ENCODE measurements at places on chromosomes 1 and 21.
A peak's percentile ranks its signal among the peaks of the same experiment; 100 is the strongest.

DNA sequence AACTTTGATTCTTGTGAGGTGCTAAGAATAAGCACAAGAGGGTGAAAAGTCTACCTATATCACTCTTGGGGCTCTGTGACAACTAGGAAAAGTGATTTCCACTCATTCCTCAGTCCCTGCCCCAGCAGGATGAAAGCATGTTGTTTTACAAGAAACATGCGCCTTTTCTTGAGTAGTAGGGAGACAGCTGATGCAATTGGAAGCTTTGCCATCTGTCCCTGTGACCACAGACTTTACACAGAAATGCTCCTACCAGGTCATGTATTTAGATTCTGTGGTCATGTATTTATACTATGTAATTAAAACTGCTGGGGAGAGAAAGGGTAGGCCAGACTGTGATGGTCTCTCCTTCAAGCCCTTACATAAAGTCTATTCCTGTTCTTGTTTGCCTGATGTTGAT, 445.5 kb downstream of the PTPRC start:
- DNase-seq, result peak; percentile 77

DNA sequence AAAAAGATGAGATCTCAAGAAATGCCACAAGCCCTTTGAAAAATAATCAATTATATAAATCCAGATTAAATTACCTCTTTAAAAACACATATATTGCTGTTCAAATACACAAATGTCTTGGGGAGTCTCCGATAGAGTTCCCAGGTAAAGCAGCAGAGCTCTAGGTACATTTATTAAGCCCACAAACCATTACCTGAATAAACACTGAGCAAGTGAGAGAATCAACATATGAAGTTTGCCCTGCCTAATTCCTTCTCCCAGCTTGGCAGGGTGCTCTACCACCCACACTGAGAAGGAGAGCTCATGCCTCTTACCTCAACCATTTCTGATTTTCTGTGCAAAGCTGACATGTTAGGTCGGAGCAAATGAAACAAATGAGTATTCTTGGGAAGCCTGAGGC, 402.4 kb downstream of the KCNH1 start:
- no peak for DNase-seq

DNA sequence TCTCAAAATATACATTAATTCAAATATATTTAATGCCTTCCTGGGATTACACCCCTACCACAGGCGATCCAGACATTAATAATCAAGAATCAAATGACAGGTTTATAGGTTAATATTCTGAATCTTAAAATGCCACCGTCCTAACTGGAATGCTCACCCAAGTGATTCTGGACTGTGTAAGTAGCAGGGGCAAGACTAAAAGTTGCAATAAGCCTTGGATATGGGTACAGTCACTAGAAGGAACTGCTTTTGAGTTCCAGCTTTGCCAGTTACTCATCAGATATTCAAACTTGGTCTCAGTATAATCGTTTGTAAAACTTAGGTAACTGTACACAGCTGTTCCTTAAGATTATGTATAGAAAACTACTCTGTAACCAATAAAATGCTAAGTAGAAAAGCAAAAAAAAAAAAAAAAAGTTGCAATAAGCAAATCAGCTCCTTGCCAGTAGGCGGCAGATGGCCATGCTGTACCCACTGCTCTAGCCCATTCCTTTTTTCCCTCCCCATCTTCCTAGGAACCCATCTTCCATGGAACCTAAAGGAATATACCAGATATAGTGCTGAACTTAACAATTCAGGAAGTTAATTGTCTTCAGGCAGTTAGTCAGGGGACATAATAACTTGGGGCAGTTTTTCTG, 10.5 kb downstream of the RO60 start:
- peak; percentile 50 for DNase-seq

GRCh38 chr1:187854457-187854856, 1025.7 kb downstream of the PLA2G4A start:
- DNase-seq, result peak; percentile 55

- no peak for DNase-seq
Measured at GRCh38 chr21:44959376-44960091, 19.7 kb downstream of the SLX9 start.

DNA sequence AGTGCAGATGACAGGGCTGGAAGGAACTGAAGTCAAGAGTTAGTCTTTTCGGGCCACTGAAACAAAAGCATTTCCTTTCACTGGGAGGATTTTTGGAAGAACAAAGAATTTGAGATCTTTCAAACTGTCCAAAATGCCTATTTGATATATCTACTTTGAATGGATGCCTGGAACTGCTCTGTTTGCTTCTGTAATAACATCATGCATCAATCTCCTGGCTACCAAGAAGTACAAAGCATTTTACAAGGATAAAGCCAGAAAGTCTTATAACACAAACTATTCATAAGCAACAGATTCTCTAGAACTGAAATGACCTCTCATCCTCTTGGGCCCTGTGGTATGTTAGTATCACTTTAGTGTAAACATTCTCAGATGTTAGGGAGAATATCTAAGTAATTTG, 18.2 kb upstream of the RHOU start:
- DNase-seq, result no peak

DNA sequence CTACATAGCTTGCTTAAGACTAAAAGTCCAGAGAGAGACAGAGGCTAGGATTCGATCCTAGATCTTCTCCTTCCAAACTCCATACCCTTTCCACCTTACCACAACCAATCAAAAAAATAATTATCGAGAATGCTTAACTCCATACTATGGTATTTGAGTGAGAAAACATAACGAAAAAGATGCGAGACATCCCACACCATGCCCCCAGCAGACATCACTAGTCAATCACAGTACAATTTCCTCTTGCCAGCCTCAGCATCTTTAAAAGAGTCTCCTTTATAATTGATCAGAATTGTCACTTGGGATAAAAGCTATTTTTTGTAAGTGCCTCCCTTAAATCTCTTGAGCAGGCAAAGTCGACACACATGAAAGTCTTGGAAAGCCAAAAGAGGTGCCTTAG, 875 bp downstream of the NCF2 start:
- DNase-seq, result no peak

DNA sequence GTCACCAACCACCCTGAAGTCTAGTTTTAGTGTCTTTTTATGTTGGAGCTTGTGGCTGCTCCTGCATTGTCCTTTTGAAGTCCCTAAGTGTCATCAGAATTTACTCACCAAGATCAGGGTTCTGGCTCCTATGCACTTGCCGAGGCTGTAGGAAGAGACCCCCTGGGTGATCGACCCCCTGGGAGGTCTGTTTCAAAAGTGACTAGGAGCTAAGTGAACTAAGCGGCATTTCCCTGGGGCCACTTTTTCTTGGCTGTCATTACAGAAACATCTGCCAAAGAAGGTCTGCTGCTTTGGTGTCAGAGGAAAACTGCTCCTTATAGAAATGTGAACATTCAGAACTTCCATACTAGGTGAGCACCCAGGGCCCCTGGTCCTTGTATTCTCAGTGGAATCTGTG, 39.4 kb downstream of the ACTN2 start:
- no peak for DNase-seq
